Inflammatory macrophage (primary cell): ENCODE measurements at places on chromosomes 11 and 22.

- DNase-seq: peak; percentile 88
These were observed 52.6 kb downstream of the SWAP70 start for GRCh38 chr11:9716275-9717039.

- no peak for DNase-seq
These were observed 37.2 kb downstream of the LIMK2 start for GRCh38 chr22:31248965-31249958.

DNA sequence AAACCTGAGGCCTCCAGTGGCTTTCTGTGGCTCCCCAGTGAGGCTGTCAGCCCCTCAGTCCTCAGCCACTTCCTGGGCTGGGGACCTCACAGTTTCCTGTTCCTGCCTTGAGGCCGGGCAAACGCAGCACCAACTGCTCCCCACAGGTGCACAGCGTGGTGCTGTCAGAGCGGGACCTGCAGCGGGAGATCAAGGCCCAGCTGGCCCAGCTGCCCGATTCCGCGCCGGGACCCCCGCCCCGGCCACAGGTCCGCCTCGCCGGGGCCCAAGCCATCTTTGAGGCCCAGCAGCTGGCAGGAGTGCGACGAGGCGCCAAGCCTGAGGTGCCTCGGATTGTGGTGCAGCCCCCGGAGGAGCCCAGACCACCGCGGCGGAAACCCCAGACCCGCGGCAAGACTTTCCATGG is 5.4 kb downstream of the TBC1D10C start:
- DNase-seq: no peak

GRCh38 chr11:120272303-120272702 is 32.4 kb downstream of the POU2F3 start:
- DNase-seq: no peak

DNA sequence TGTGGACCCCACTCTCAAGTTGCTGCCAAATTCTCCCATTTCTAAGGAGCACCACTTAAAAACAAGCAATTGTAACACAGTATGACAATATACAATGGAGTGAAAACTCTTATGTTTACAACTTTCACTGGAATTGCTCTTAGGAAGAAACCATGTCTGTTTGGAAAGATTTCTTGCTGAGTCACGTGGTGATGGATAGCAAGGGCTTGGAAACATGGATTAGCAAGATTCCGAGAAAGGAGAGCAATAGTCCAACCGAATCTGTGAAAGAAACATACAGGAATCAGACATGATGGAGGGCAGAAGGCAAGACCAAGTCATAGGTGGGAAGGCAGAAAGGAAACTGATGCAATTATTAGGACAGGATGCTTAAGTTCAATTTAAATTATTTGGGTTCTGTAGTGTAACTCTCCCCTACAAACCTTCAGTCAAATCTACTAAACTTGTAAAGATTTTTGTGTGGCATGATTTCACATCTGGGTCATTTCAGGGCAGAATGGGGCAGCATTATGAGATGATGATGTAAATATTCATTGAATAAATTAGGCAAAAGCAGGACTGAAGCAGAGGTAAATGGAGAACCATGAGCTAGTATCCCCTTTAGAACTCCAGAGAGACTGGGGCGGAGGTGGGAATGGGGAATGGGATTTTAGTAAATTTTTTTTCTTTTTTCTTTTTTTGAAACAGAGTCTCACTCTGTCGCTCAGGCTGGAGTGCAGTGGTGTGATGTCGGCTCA is 27.8 kb upstream of the THY1 start:
- DNase-seq: no peak

GRCh38 chr11:45193695-45194094 is 47.3 kb downstream of the PRDM11 start:
- no peak for DNase-seq

DNA sequence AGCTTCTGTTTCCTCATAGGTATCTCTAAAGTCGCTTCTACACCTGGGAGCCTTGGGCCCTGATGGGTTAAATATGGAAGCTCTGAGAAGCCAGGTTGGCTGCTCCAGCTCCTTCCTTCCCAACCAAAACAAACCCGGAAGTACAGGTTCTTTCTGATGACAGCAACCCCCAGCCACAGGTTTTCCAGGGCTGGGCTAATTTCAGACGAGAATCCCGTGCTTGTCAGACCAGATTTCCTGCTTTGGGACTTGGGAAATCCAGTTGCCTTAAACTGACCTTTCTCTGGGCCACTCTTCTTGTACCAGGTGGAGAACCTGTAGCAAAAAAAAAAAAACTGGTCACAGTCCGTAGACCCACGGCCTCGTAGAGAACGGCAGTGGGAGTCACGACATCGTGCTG is 51.9 kb downstream of the RBX1 start:
- DNase-seq: no peak

GRCh38 chr22:39936523-39937145 is 23.6 kb upstream of the TMA7B start:
- DNase-seq: no peak

GRCh38 chr11:86117001-86117711 is 48.3 kb upstream of the PICALM start:
- peak; percentile 55 for DNase-seq

DNA sequence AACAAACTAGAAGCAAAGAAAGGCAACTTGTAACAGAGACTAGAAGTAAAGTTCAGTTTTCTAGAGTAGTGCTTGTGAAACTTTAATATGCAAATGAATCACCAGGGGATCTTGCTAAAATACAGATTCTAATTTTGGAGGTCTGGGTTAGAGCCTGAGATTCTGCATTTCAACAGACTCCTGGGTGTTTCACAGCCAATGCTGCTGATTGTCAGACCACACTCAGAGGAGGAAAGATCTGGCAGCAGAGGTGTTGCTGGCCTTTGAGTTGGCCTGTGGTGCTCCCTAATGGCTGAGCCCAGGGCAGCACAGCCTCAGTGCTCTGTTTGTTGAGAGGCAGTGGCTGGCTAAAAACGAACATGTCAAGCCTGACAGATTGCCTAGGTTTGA is 5.4 kb downstream of the CRY2 start:
- DNase-seq: peak; percentile 8

GRCh38 chr11:80462211-80462610 is 1021.4 kb upstream of the TENM4 start:
- DNase-seq: no peak

DNA sequence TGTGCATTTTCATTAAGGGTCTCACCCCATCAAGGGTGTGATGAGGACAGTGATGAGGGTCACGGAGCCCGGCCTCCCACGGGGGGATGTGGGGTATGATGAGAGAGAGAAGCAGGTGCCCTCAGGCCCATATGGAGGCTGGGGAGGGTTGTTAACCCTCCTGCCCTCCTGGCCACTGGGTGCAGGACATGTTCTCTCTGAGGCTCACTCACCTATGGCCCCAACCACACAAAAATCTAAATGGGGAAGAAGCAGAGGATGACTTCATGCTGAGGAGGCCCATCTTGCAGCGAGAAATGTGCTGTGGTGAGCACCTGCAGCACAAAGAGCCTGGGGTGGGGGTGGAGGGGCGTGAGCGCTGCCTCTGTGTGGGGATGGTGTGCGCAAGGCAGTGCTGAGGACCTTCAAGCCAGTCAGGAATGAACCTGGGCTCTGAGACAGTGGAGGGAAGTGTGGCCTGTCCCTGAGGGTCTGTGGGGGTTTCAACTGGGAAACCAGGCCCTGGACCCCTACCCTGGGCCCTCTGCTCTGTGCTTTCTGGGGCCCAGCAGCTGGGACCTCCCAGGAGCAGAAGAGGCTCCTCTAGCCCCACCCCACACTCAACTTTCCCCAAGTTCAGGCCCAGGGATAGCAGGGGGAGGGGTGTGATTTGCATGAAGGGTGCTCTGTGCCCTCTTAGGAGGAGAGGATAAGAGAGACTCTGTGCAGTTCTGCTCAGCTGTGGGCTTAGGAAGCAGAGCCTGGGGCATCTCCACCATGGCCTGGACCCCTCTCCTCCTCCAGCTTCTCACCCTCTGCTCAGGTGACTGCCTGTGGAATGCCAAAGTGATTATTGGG is 43.0 kb upstream of the TOP3B start:
- no peak for DNase-seq

DNA sequence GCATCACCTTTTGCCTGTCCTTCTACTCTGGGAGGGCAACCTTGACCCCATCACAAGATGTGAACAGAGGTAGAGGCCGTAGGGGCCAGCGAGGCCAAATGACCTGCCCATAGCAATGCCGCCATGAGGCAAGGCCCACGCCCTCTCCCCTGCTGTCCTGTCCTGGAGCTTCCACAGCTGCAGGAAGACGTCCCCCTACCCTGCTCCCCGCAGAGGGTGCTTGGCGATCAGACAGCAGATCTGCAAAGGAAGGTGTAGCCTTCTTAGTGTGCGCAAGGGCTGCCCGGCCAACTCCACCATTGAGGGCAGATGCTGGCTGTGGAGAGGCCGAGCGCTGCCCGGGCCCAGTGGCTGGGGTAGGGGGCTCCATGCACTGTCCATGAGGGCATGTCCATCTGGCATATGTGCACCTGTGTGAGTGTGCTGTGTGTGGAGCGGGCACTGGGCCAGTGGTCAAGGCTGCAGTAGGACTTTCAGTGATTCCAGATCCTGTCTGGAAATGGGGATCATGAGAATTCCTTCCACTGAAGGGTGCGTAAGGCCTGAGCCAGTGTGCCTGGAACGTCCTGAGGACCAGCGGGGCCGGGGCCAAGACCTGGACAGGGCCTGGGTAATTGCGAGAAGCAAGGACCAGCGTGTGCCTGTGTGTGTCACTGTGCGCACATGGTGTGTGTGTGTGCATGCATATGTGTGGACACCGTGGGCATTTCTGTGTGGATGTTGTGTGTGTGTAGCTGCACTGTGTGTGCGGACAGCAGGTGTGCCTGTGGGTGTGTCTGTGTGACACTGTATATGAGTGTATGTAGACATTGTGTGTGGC is 11.0 kb downstream of the TRPM5 start:
- DNase-seq: no peak

GRCh38 chr11:62566247-62566646 is 7.4 kb downstream of the EEF1G start:
- DNase-seq: no peak

- DNase-seq: no peak
These were observed 312.7 kb downstream of the NTM start for GRCh38 chr11:131683131-131683530.

DNA sequence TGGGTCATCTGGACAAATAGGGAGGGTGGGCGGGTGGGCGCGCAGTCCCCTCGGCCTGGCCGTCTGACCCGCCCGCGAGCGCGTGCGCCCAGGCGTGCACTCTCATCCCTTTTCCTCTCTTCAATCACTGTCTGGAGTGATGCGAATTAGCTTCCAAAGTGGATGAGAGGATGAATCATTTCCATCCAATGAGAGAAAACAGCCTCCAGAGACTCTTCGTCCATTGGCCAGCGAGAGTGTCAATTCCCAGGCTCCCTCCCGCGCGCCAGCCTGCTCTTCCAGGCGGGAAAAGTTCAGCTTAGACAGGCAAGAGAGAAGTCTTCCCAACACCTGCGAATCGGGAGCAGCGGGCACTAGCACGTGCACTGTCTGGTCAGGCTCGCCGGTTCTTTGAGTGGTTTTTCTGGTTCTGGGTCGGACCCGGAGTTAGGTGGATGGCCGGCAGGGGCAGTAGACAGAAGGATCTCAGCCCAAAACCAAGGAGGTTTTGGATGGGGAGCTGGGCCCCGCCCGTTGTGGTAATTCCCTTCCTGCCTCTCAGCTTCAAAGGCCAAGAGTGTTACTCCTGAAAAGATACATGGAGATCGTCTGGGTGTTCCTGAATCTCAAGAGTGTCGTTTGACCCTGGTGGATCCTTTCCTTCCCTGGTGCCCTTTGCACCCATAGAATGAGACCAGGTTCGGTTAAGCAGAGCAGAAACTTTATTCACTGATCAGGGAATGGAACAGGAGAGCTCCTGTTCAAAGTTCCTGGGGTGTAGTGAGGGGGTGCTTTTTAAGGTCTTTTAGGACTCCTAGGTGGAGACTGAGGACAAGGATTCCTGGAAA is 33.4 kb upstream of the GLYATL1 start:
- DNase-seq: no peak

GRCh38 chr11:126727381-126727780 is 273.2 kb downstream of the KIRREL3 start:
- no peak for DNase-seq

GRCh38 chr11:130449310-130449990 is 1.0 kb downstream of the ADAMTS15 start:
- no peak for DNase-seq

DNA sequence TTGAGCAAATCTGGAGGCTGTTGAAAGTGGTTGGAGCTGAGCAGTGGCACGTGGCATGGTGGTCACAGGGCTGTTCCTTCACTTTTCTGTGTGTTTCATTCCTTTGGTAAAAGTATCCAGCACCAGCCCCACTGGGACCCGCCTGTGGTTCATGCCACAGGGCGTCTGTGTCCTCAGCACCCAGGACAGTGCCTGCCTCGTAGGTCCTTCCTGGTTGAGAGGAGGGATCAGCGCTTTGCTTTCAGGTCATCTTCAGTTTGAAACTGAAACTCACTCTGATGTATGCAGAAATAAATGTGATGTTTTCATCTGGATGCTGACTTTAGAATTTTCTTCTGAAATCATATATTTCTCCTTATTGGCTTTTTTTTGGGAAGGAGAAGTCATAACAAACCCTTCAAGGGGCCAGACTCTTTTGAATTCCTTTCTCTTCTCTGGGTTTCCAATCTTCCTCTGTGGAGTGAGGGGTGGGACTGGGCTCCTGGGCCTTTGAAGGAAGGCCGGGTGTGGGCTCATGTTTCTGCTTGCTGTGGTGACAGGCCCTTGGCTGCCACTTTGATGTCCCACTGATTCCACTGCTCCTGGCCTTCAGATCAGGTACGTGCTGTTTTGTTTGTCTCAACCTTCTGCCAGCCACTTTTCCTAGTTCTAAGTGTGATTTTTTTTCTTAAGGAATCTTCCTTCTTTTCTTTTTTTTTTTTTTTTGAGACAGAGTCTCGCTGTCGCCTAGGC is 26.2 kb downstream of the TBC1D22A start:
- DNase-seq: no peak

DNA sequence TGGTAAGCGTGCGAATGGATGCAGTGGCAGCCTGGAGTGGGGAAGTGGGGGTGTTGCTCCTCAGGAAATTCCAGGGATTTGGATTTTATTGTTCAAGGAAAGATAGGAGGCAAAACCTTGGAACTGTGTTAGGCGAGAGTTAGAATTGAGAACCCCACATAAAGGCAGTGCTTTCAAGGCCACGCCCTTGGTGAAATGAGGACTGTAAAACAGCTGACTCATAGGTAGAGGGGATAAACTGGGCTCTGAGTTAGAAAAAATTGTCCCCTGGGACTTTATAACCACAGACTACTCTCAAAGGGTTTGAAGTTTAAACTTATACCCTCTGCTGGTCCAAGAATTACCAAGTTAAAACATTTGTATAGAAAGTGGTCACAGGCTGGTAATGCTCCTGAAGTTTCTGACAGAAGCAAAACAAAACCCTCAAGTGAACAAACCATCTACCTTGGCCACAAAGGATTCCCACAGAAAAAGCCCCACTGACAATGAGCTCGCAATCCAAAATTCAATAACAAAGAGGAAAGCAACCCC is 250.3 kb upstream of the TBCEL start:
- no peak for DNase-seq

GRCh38 chr22:26887456-26887855 is 230.1 kb downstream of the MIAT start:
- DNase-seq: no peak

DNA sequence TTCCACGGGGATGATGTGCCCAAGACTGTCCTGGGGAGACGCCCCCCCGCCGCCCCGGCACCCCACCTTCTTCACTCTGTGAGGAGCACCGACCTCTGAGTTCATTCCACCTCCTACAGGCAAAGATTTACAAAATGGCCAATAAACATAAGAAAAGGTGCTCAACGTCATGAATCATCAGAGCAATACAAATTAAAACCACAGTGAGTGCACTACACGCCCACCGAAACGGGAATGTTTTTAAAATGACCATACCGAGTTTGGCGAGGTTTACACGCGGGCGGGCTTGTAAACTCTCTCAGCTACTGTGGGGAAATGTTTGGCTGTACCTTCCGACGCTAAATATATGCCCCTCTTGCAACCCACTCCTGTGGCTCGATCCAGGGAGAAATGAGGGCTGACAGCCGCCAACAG is 7.9 kb downstream of the NPTXR start:
- DNase-seq: no peak
